ENCODE measurements at places on chromosomes 2 and 18.

DNA sequence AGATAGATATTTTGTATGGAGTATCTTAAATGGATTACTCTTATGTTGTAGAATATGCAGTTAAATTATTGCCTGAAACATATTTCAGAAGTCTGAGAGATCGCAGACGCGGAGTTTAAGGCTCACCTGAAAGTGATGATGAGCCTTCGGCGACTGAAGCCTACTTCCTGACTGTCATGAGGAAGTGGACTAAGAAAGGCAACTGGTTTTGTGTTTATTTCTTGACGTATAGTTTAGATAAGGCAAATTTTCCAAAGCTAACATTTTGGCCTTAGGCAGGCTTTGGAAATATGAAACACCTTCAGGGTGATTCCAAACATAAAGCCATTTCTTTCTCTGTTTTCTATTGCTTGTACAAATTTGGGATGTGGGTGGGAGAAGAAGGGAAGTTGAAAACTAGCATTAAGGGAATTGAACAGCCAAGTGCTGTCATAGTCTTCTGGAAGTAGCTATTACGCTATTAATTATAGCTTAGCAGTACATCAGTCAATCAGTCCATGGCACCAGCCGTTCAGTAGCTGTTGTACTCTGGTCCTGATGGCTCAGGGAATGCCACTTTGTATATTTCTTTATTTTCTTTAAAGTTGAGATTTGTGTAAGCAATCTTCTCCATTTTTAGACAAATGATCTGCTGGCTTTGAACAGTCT lies 1.5 kb downstream of the GRHL1 start:
- DNase-seq = no peak

DNA sequence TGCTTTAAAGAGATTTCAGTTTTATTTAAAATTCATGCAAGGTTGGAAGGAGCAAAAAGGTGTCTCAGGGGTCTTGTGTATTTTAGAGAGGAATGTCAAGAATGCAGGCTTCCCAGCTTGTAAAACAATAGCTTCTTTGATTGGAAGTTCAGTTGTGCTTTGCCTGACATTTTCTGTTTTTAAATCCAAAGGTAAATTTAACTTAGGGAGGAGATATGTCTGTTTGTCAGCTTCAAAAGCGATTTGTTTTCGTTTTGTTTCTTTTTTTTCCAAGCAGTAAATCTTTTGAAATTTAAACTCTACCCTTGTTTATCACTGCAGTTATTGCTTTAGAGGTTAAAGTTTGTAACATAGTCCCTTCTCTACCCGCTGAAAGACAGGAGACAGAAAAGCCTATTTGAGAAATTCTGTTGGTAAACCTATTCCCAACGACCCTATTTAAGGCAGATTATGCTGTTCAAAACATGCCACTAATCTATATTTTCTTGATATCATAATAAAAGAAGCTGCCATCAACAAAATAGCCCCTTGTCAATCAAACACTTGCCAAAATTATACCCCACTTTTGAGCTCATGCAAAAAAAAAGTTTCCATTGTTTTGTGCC lies 639.6 kb downstream of the IRS1 start:
- no peak for DNase-seq

DNA sequence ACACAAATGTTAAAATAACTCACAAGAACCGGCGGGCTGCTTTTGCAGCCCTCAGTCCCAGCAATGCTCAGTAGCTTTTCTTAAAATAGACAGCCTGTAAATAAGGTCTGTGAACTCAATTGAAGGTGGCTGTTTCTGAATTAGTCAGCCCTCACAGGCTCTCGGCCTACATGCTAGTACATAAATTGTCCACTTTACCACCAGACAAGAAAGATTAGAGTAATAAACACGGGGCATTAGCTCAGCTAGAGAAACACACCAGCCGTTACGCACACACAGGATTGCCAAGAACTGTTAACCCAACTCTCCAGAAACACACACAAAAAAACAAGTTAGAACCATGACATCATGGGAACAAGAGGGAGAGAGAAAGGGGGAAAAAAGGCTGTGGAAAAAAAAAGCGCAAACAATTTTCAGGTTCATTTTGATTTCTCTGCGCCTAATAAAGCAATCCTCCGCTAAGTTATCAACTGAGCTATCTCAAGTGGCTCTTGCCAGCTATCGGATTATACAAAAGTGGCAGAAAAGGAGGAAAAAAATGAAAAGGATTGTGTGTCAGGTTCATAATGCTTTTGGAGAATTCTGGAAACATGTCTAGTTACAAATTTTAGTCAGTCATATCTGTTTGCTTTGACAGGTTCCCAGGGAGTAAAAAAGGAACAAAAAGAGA lies 89.1 kb downstream of the ZEB2 start:
- DNase-seq = peak; percentile 24

- DNase-seq = no peak
Observed at GRCh38 chr2:217746808-217747207, 256.0 kb downstream of the TNS1 start.

GRCh38 chr2:85769983-85770362 lies 16.2 kb downstream of the ATOH8 start:
- peak; percentile 32 for DNase-seq

GRCh38 chr2:134144081-134144596 lies 109.7 kb upstream of the MGAT5 start:
- DNase-seq = no peak

DNA sequence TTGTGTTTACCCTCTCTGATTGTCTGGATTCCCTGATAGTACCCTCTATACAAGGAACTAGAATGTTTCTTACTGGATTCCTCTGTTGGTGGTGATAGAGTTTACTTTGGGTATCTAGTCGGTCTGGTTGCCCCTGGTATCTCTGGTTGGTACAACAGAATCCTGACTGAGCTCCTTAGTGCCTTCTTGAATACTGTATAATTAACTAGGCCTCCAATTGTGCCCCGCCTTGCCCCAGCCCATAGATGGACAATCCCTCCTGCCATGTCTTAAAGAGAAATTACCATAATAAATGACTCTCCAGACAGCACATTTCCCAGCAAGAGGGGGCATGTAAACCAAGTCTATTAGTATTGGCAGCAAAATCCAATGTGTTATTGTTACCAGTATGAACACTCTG lies 2.3 kb downstream of the SCN1A start:
- no peak for DNase-seq

DNA sequence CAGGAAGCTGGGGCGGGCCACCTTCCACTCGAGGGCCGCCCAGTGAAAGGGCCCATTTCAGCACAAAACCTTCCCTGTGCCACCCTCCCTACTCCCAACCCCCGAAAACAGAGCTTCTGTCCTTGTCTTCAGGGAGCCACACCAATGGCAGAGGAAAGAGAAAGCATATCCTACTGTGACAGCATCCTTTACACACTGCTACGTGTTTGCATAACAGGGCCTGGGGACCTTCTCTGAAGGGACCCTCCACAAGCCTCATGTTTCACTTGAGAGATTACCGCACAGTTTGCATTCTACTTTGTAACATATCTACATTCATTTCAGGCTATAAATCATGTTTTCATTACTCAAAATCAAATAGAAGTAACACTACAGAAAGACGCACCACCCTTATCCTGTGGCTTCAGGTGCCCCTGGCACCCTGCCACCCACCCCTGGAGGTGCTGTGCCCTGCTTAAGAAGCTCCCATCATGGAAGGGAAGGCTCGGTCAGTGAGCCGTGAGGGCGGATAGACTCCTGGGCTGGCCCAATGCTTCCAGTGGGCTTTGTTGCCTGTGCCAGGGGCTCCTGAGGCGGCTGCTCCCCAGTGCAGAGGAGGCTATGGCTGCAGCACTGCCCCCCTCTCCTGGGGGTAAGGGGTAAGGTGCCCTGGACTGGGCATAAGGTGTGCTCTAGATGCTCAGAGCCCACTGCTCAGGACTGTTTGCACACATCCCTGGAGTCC lies 52.0 kb downstream of the EIPR1 start:
- no peak for DNase-seq

DNA sequence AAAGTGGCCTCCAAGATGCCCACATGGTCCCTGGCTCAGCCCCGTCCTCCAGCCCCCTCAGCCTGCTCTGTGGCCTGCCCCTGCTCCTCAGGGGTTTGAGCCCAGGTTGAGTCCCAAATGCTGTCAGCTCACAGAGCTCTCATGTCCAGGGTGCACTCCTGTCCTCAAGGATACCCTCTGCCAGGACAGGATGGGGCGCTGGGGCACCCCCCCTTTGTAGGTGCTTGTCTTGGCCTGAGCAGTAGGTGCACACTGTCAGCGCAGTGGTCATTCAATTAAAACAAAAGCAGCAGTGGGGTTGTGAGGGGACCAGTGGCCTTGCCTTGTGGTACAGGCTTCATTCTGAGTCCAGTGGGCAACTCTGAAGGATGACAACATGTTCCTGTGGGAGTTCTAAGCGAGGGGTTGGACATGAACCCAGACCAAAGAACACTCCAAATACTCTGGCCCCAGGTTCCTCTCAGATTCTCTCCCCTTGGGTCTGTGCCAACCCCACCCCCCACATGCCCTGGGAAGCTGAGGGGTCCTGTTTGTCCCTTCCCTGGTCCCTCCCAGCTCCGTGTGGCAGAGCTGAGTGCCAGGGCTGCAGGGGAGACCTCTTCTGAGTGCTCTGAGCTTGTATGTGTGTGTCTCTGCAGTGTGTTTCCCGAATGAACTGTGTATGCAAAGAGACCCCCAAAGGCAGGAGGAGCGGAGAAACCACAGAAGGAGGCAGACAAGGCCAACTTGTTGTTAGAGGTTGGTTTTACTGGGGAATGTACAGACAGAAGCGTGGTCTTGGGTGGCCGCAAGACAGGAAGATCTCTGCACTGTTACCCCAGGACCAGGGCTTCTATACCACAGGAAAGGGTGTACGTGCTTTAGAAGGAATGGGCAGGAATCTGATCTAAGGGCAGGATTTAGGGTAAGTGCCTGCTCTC lies 155.6 kb upstream of the HS6ST1 start:
- no peak for DNase-seq

DNA sequence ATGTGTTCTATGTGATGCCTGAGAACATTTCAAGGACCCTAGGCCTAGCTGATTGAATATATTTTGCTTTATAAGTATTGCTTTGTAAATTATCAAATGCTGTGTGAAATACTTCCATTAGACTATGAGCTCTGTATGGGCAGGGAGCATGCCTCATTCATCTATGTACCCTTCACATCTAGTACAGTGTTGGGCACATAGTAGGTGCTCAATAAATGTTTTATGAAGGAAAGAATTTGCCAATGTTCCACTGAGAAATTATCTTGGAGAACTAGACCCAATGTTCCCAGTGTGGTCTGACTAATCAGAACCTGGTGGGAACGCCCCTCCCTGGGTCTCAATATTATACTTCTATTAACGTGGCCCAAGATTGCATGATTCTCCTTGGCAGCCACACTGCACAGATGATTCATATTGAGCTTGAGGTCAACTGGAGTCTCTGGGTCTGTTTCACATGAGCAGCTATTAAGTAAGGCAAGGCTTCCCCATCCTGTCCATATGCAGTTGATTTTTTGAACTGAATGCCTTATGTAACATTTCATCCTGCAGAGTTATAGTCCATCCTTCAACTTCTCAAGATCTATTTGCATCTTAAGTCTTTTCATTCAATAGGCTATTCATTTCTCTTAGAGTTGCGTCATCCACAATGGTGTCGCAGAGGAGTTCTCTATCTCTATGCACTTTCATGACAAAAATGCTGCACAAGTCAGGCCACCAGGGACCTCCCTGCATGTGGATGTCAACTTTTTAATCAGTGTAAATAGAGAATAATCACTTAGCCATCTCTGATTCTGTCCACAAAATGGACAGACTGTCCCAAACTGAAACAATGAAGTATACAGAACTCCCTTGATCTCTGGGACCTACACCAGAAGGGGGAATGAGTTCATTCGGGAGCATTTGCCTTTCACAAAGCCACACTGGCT lies 257.6 kb downstream of the CYP26B1 start:
- DNase-seq = no peak

DNA sequence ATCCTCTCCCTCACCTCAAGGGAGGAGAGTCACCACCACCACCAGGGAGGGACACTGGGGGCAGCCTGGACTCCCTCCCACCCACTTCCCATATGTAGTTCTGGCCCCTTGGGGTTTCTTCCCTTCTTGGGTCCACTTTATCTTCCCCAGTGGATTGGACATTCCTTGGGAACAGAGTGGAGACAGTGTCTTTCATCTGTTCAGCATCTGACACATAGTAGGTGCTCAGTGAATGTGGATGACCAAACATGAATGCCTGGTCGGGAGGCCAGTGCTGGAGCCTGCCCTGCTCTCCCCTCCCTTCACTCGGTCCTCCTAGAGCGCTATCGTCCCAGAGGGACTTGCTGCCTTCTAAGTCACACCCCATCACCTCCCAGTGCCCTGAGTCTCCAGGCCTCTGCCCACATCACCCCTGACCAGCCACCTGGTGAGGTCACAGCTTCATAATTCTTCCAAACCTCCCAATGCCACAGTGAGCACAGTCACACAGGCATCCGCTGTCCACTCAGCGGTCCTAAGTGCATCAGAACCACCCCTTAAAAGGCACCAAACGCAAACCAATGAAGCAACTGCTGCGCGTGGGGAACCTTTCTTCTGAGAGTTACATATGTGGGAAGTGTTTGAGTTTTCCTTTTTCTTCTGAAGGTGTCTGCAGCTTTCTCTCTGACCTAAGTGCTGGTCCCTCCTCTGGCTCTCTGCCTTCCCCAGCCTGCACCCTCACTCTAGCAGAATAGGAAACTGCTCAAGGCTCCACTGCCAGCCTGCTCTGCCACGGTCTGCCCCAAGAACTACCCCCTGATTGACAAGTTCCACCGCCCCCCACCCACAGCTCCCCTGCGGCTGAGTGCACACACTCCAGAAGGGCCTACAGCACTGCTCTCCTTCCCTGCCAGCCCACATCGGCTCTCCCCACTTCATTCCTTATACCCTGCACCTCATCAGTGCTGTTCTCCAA lies 7.2 kb upstream of the SFXN5 start:
- no peak for DNase-seq

DNA sequence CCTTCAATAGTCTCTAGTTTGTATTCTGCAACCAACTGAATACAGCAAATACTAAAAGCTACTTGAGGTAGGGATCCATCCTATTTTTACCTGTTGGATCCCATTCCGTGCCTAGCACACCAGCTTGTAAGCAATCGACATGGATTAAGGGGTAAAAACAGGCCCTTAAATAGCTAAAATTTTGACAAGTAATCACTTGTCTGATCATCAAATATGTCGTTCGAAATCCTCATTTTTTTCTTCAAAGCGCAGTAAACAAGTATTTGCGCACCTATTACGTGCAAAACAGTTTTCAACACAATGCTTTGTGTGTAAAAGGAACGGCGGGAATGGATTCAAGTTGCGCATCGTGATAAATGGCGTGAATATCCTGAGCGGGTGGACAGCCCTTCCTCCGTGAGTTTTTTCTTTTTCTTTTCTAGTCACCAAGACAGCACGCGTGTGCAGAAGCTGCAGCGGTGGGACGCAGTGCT lies 1.4 kb upstream of the ACVR2A start:
- DNase-seq = no peak

DNA sequence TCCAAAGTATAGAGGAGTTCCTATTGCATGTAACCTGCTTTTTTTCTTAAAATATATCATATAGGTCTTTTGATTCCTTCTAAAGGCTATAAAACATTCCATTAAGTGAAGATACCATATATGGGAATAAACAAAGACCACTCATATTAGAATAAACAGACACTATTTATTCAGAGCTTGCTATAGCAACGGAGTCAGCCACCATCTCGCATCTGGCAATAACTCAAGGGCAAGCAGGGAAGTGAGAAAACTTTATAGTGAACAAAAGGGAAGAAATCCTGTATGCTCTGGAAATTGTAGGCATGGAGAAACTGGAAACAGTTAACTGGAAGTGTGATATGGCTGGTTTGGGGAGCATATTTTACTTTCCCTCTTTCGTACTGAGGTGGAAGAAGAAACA lies 301.9 kb downstream of the PTH2R start:
- DNase-seq = no peak
